ENCODE measurements at places on chromosomes 5 and 9. TPM values are rescaled to one million over a fixed set of nuclear protein-coding genes. Genes with fewer than 3 reads are reported as not detected.

GRCh38 chr5:159210210-159210661 is 883 bp upstream of the RNF145 start:
- DNase-seq: no peak

DNA sequence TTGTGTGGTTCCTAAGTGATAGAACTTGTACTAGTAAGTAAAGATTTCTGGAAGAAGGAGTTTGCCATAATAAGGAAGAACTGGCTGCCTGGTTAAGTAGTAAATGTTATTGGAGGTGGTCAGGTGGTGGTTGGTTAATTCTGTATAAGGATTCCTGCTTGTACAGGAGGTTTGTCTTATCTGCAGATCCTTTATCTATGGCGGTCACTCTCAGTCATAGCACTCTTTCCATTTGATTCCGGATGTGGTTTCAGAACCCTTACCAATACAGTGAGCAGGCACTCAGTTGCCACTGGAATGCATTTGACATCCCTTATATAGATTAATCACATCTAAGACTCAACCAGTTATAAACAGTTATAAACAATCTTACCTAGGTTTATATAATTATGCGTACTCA is 50.3 kb downstream of the RAD50 start:
- no peak for DNase-seq

Gene MCIDAS
- polyA plus RNA-seq: 0.94 TPM

GRCh38 chr9:70046274-70047070 is 2.8 kb downstream of the MAMDC2 start:
- DNase-seq: no peak

DNA sequence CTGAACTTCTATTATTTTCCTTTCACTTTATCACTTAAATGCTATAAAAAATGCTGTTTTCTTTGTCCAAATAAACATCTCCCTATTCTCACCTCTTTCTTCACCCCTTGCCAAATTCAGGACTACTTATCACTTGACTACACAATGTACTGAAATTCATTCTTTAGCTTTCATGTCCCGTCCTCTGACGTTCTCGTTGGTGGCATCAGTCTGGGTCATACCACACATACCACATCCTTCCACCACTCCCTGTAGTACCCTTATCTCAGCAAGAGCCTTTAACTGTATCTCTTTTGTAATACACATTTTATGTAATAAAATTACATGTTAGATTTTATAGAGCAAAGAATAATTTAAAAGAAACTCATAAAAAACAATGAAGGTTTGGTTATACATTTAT is 231.1 kb upstream of the PAPPA start:
- no peak for DNase-seq

Gene SHB
- 14.1 TPM for polyA plus RNA-seq

Gene ENTREP1
- 2.0 TPM for polyA plus RNA-seq

- DNase-seq: no peak
Measured at GRCh38 chr9:69671879-69672595, at the start of gene APBA1. TSS of gene APBA1 (minus strand) at chr9:69672371.

DNA sequence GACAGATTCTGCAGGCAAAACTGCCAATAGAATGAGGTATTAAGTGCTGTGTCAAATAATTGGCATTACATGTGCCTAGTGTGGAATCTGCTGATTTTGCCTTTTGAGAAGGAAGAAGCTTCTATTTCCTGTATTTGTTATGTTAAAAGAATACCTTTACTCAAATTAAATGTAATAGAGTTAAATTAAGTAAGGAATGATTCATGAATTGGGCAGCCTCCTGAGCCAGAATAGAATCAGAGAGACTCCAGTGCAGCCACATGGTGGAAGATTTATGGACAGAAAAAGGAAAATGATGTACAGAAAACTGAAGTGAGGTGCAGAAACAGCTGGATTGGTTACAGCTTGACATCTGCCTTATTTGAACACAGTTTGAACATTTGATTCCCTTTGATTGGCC is 464.4 kb upstream of the SEMA6A start:
- DNase-seq: no peak

DNA sequence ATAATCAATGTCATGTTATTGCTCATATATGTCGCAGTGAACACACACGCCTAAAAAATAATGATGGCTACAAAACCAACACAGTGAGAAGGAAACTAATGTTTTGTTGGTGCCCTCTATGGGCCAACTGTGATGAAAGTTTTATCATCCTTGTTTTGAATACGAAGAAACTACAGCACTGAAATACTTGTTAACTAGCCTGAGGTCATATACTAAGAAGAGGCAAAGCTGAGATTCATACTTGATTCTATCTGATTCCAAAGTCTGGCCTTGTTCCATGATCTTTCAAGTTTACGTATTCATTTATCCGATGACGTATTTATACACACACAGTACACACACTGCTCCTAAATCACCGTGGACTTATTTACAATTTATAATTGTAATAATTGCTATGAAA is 16.1 kb upstream of the DRD1 start:
- no peak for DNase-seq

Gene SWI5
- 33.7 TPM for polyA plus RNA-seq

- no peak for DNase-seq
Measured at GRCh38 chr9:86602715-86603114, 248.5 kb upstream of the TUT7 start.

- no peak for DNase-seq
Measured at GRCh38 chr5:123174916-123175481, 86.0 kb downstream of the PRDM6 start.

DNA sequence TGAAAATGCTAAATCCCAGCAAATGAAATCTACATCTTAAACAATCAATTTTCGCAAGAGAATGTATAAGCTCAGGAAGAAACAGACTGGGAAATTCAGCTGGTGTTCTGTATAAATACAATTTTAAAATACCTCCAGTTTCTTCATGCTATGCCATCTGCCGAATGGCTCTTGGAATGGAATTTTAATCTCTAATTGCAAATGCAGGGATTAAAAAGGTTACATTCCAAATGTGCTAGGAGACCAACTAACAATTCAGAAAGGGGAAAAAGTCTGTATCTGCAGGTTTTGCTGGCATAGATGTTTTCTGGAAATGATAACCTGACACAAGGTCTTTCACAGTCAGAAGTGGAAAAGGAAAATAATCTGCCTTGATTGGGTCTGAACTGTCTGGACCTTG is 379.7 kb downstream of the MAT2B start:
- DNase-seq: no peak

- DNase-seq: no peak
Measured at GRCh38 chr5:67363963-67364362, 167.4 kb upstream of the CD180 start.

- no peak for DNase-seq
Measured at GRCh38 chr9:126440940-126441339, 114.3 kb downstream of the MVB12B start.

GRCh38 chr5:147223948-147224791 is 10.7 kb upstream of the STK32A start:
- no peak for DNase-seq

DNA sequence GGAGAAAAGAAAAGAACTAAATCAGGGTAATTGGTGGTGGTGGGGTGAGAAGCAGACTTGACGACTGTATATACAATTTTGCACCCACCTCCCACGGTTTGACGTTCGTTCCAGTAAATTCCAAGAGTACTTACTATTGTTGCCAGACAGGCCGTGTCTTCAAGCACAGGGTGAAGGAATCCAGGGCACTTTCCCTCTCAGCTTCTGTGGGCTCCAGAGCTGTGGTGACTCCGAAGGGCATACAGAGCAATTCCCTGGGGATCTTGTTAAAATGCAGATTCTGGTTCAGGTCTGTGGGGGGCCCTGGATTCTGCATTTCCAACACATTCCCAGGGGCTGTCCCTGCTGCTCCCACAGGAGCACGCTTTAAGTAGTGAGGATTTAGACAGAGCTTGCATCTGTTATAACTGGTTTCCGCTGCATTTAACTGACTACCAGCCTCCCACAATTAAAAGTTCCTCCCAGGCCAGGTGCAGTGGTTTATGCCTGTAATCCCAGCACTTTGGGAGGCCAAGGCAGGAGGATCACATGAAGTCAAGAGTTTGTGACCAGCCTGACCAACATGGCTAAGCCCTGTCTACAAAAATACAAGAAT is 49.3 kb upstream of the FANCC start:
- DNase-seq: no peak

DNA sequence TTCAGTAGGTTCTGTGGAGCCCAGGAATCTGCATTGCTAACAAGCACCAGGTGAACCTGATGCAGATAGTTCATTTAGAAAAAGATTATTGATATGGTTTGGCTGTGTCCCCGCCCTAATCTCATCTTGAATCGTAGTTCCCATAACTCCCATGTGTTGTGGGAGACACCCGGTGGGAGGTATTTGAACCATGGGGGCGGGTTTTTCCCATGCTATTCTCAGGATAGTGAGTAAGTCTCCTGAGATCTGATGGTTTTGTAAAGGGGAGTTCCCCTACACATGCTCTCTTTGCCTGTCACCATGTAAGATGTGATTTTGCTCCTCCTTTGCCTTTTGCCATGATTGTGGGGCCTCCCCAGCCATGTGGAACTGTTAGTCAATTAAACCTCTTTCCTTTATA is 212.0 kb downstream of the RAB3C start:
- no peak for DNase-seq

DNA sequence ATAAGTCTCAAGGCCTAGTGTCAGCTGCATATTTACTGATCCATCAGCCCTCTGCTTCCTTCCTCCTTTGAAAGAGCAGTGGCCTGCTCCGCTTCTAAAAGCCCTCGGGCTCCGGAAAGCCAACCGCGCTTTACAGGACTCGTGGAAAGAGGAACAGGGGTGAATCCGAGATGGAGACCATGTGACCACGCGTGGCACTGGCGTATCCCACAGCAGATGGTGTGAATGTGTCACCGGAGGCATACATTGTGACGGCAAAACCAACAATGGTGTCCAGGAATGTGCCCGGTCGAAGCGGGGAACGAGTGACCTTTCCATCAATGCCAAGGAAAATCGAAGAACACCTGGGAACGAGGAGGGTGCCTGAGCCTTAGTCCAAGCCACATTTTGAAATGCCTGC is 484.6 kb downstream of the SPATA31A7 start:
- no peak for DNase-seq

Gene RAB3C
- polyA plus RNA-seq: 1.9 TPM

Gene AGXT2
- 80.5 TPM for polyA plus RNA-seq

DNA sequence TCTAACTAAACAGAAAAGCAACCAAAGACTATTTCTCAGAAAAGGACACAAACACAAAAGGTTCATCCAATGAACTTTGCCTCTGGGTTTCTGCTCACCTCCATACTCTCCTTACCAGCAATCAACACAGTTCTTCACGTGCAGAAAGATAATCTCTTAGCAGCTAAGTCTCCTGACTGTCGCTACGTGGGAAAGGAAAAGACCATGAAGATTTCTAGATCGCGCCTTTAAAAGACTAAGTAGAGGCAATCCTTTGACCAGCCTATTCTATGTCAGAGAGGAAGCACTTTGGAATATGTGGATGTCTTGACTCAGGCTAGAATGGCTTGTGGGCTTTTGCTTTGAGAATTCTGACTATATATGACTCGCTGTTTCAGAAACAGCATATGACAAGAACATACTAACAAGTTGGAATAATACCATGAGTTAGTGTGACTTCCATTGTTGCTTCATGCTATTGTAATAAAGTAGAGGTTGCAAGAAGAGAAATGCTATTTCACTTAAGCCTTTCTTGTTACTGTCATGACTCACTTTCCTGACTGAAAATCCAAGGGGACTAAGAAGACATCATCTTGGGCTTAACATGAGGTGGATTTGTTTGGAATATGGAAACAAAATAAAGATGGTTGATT is 339.5 kb upstream of the RFX3 start:
- no peak for DNase-seq

DNA sequence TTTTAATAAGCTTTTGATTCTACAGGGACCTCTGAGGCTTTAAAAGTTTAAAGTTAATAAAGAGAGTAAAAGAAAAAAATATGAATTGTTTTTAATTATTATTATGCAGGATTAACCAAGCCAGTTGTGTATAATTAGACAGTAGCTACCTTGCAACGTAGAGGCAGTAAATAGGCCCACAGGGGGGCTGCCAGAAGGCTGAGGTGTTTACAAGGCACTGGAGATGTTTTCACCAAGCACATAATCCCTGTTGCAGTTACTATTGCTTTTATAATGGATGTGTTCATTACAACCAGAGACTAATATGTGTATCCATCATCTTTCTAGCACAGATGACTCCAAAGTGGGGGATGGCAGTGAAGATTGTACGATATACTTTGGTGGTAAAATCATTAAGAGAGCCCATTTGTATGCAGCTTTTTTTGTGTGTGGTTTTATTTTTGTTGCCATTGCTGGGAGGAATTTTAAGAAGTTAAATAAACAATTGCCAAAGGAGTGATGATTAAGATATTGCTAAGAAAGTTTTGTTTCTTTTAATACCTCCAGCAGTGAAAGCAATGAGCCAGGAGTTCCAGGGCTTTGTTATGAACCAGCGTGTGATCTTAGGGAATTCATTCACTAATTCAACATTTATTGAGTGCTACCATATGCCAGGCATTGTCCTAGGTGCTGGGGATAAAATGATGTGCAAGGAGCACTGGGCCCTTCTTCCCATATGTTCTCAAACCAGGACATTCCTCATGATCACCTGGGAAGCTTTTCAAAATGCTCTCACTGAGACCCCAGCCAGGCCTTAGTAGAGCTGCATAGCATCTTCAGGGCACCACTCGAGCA is 138.7 kb upstream of the EFNA5 start:
- DNase-seq: no peak

Gene OBP2B
- 0.64 TPM for polyA plus RNA-seq

Gene GPR150
- polyA plus RNA-seq: not detected

DNA sequence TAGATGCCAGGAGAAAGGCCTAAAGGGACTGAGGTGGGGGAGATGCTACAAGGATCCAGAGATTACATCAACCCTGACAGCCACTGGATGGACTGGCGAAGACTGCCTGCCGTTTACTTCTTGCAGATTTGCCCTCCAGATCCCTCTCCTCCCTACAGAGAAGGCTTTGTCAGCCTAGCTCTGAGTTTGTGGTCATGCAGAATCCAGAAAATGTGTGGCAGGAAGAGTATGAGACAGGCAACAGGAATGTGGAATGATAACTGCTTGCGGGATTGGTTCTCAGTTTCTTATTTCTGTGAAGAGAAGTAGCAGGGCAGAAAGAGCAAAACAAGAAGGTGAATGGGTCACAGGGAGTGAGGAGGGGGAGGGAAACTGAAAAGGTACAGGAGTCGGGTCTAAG is 129.6 kb downstream of the TLE1 start:
- DNase-seq: no peak

DNA sequence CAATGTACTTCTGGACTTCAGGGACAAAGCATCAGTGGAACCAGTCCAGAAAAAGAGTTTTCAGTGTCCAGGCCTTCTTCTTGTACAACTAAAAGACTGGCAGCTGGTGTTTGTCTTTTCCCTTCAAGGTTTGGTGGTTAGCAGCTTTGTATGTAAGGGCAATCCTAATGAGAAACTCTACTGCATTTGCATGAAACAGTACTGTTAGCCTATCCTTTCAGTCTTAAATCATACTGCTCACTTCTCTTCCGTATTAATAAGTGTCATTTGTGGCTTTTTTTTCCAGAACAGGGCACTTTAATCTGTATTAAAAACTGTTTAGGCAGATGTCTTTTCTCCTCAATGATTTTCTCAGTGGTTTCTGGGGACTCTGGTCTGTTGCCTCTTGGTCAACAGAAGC is 48.9 kb downstream of the FAM174A start:
- no peak for DNase-seq

- no peak for DNase-seq
Measured at GRCh38 chr5:78016863-78017529, 240.9 kb upstream of the TBCA start.

Gene PKD2L2
- polyA plus RNA-seq: 0.26 TPM

Gene PCDHB14
- 10.5 TPM for polyA plus RNA-seq

Gene TOR4A
- polyA plus RNA-seq: 3.7 TPM
